Esophagus muscularis mucosa (tissue), 4 donors: ENCODE measurements at places on chromosomes 12 and 14. TPM values are rescaled to one million over a fixed set of nuclear protein-coding genes. Genes with fewer than 3 reads are reported as not detected.

The JPH4 gene
- 0.83 TPM for total RNA-seq

The PZP gene
- not detected for total RNA-seq

The AQP2 gene
- not detected for total RNA-seq

- DNase-seq: no peak
These were observed at the start of gene TMEM253 for GRCh38 chr14:21100931-21101330. Gene TMEM253, plus strand, starts transcription at chr14:21101066. Its CDS starts 278 bp downstream, at chr14:21101344.

DNA sequence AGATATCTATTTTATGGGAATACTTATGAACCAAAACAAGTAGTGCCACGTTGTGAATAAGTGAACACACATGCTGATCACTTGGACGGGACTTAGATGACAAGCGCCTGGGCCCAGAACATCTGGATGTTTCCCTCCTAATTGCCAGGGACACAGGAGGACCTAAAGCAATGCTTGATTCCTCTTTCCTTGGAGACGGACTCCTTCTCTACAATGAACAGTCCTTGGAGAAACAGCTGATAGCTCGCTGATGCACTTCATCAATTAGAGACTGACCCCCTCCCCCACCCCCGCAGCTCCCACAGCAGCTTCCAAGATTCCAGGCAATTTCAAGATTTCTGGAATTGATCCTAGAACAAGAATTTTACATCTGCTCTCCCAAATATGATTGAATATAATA is 86.4 kb downstream of the ST8SIA1 start:
- no peak for DNase-seq

GRCh38 chr12:127297327-127297726 is 969.6 kb upstream of the TMEM132C start:
- DNase-seq: no peak

GRCh38 chr12:103144278-103144677 is 186.8 kb downstream of the ASCL1 start:
- no peak for DNase-seq

DNA sequence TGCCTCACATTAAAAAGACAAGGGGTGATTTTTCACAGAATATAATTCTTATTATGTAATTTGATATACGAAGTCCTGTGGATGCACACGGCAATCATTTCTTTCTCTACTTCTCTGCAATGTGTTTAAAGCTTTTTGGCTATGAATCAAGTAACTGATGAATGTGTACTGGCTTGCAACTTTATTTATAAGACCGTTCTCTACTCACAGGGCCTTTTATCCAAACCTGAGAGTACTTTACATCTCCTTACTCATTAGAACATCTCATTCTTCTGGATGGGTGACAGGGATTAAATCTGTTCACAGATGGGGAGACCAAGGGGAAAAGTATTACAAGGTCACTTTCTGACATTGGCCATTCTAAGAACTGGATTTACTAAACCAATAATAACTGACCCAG is 215.8 kb upstream of the DIO2 start:
- no peak for DNase-seq

GRCh38 chr12:123488539-123489230 is 30.7 kb downstream of the SNRNP35 start:
- DNase-seq: no peak

- no peak for DNase-seq
These were observed 3.4 kb upstream of the FBXO34 start for GRCh38 chr14:55267820-55268219.

DNA sequence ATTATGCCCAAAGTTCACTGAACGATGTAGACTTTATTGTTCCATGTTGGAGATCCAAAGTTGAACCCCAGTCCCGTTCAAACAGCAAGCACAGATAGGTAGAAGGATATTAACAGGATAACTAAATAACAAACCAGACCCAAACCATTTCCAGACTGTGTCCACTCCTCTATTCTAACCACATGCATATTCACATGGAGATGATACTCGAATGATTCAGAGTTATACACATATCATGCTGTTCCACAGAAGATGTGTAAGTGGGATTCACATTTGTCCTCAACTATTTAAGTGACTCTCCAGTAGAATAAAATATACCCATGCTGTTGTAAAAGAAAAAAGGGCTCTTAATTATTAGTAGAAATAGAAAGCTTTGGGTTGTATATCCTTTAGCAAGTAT is 185.9 kb downstream of the ITPR2 start:
- DNase-seq: no peak

- DNase-seq: no peak
These were observed 9.2 kb downstream of the GLIPR1 start for GRCh38 chr12:75489613-75490210.
